ENCODE measurements at places on chromosomes 6 and 20.

- no peak overlapping the region for H3K27ac ChIP-seq
- peaks cover 50% of the 10 kb centered on the region for H3K36me3 ChIP-seq
- no peak for DNase-seq
- H3K27me3 ChIP-seq: no peaks in the 10 kb centered on the region
- H3K4me3 ChIP-seq: no peak overlapping the region
Observed at GRCh38 chr6:158066136-158066781, 84.6 kb downstream of the SYNJ2 start.

- H3K4me1 ChIP-seq: no peaks in the 10 kb centered on the region
- no peaks in the 10 kb centered on the region for H3K36me3 ChIP-seq
- no peak overlapping the region for H3K27ac ChIP-seq
- DNase-seq: no peak
- no peak overlapping the region for H3K4me3 ChIP-seq
Observed at GRCh38 chr6:115441651-115442050, 619.0 kb downstream of the FRK start.

DNA sequence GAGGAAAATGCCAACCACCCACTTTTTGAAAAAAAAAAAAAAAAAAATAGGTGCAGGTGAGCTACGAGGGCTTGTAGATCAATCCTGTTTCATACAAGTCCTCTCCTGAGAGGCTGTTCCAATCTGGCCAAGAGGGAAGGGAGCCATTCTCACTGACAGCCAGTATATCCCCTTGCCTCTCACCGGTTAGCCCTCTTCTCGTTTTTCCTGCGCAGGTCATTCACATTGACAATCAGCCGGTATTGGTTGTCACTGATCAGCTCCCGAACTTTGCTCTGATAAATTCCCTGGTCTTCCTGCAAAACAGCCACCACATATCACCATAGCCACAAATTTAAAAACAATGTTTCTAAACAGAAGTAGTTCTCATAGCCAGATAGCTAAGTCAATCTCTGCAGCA lies 1.4 kb downstream of the MCM3 start:
- H3K4me3 ChIP-seq: no peak overlapping the region
- peaks cover 44% of the 10 kb centered on the region for H3K36me3 ChIP-seq
- no peaks in the 10 kb centered on the region for H3K27me3 ChIP-seq

GRCh38 chr20:62459488-62459887 lies 16.3 kb downstream of the GATA5 start:
- no peaks in the 10 kb centered on the region for H3K27me3 ChIP-seq
- no peak for DNase-seq
- no peak overlapping the region for H3K27ac ChIP-seq
- no peaks in the 10 kb centered on the region for H3K36me3 ChIP-seq

DNA sequence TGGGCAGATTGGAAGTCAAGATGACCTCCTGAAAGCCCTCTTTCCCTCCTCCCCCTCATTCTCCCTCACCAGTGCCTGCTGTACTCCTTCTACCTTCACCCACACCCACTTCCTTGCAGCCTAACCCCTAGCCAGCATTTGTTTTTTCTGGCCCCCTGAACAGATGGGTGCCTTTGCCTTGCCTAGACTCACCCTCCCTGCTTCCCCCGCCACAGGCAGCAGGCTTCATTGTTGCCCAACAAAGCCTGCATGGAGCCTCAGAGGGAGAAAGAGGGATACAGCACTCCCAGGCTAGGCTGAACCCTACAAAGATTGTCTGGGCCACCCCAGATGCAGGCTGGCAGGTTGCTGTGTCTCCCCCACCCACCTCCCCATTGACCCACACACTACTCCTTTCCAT lies 2.7 kb downstream of the MOCS1 start:
- peaks cover 5% of the 10 kb centered on the region for H3K27me3 ChIP-seq
- no peak overlapping the region for H3K4me3 ChIP-seq
- H3K27ac ChIP-seq: no peak overlapping the region
- DNase-seq: no peak
- H3K4me1 ChIP-seq: peaks cover 7% of the 10 kb centered on the region
- H3K36me3 ChIP-seq: no peaks in the 10 kb centered on the region

DNA sequence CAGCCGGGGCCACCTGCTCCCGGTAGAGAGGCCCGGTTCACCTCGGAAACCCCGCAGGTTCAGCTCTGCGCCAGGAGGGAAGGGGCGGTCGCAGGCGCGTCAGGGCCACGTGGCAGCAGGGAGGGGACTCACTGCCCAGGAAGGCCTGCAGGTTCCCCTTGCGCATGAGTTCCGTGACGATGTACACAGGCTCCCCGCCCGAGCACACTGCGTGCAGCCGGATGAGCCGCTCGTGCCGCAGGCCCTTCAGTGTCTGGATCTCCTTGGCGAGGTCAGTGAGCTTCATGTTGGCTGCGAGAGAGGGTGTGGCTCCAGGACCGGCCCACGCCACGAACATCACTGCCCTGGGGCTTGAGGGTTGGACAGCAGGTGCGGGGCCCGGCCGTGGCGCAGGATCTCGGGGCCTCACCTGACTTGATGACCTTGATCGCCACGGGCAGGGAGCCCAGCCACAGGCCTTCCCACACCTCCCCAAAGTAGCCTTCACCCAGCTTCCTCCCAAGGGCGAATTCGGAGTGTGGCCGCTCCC lies 4.9 kb upstream of the PTK6 start:
- H3K4me1 ChIP-seq: peaks cover 28% of the 10 kb centered on the region
- no peak overlapping the region for H3K4me3 ChIP-seq
- H3K27ac ChIP-seq: no peak overlapping the region
- no peaks in the 10 kb centered on the region for H3K36me3 ChIP-seq
- no peaks in the 10 kb centered on the region for H3K27me3 ChIP-seq

GRCh38 chr6:107504270-107505026 lies 14.5 kb downstream of the SOBP start:
- H3K36me3 ChIP-seq: no peaks in the 10 kb centered on the region
- no peak overlapping the region for H3K27ac ChIP-seq
- no peak for DNase-seq

- DNase-seq: no peak
- H3K4me1 ChIP-seq: no peaks in the 10 kb centered on the region
- H3K4me3 ChIP-seq: no peak overlapping the region
Observed at GRCh38 chr20:7775072-7775471, 165.2 kb downstream of the HAO1 start.

- H3K27ac ChIP-seq: no peak overlapping the region
- peaks cover 46% of the 10 kb centered on the region for H3K4me1 ChIP-seq
- H3K36me3 ChIP-seq: peaks cover 19% of the 10 kb centered on the region
- no peaks in the 10 kb centered on the region for H3K27me3 ChIP-seq
- H3K4me3 ChIP-seq: peak overlapping the region; percentile 90
- peak; percentile 74 for DNase-seq
Observed at GRCh38 chr6:34237316-34237721, 646 bp downstream of the HMGA1 start.

GRCh38 chr6:11126876-11127275 lies 15.4 kb upstream of the ERVFRD-1 start:
- no peaks in the 10 kb centered on the region for H3K4me1 ChIP-seq
- no peak for DNase-seq
- no peak overlapping the region for H3K4me3 ChIP-seq
- H3K27me3 ChIP-seq: no peaks in the 10 kb centered on the region

DNA sequence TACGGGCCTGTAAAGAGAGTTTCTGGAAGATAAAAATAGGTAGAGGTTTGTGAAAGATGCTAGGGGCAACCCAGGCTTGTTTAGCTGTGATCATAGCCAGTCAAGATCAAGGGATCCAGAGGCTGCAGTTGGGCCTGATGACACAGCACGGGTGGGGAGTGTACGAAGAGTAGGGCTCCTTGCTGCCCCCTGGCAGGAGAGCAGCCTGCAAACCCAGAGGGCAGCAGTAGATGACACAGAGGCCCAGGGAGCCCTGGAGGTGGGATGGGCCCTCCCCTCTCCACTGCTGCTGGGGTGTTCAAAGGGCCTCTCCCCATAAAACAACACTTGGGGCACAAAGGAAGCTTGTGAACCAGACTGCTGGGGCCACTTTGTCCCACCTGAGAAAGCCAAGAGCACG lies 47.2 kb downstream of the VEGFA start:
- no peak overlapping the region for H3K4me3 ChIP-seq
- H3K36me3 ChIP-seq: no peaks in the 10 kb centered on the region
- H3K27ac ChIP-seq: no peak overlapping the region

DNA sequence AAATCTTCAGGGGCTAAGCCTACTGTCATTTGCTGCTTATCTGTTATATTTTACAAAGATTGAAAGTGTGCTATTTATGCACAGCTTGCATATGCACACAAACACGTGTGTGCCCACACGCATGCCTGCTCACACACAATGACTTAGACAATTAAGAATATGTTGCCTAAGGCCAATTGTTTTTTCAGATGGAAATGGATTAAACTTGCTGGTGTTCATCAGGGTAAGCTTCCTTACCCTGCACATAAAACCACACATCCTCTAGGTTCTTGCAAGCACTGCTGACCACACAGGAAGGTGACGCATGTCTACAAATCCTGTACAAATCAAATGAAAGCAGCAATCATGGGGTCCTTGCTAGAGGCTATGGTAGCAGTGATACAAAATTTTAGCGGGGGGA lies 58.4 kb downstream of the GJA10 start:
- peak; percentile 84 for DNase-seq
- no peaks in the 10 kb centered on the region for H3K27me3 ChIP-seq
- peak overlapping the region; percentile 48 for H3K27ac ChIP-seq
- H3K36me3 ChIP-seq: peaks cover 32% of the 10 kb centered on the region

GRCh38 chr20:20666359-20666758 lies 46.1 kb downstream of the RALGAPA2 start:
- no peak for DNase-seq
- no peaks in the 10 kb centered on the region for H3K27me3 ChIP-seq
- no peak overlapping the region for H3K27ac ChIP-seq
- H3K4me3 ChIP-seq: no peak overlapping the region

DNA sequence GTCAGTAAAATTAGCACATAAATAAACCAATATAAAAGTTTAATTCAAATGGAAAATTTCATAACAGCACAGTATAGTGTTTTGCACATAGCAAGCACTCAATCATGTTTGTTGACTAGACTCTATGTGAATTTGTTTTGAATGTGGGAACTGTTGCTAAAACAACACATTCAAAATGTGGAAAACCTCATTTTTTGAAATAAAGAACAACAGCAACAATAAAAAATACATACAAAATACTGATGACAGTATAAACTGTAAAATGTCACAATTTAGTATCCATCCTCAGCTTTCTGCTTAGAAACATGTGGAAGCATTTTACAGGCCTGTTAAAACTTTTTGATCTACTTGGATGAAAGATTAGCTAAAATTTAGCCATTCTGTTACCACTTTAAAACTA lies 47.4 kb downstream of the HDAC2 start:
- H3K27ac ChIP-seq: no peak overlapping the region
- H3K4me3 ChIP-seq: no peak overlapping the region
- no peak for DNase-seq
- peaks cover 4% of the 10 kb centered on the region for H3K27me3 ChIP-seq
- H3K36me3 ChIP-seq: no peaks in the 10 kb centered on the region

DNA sequence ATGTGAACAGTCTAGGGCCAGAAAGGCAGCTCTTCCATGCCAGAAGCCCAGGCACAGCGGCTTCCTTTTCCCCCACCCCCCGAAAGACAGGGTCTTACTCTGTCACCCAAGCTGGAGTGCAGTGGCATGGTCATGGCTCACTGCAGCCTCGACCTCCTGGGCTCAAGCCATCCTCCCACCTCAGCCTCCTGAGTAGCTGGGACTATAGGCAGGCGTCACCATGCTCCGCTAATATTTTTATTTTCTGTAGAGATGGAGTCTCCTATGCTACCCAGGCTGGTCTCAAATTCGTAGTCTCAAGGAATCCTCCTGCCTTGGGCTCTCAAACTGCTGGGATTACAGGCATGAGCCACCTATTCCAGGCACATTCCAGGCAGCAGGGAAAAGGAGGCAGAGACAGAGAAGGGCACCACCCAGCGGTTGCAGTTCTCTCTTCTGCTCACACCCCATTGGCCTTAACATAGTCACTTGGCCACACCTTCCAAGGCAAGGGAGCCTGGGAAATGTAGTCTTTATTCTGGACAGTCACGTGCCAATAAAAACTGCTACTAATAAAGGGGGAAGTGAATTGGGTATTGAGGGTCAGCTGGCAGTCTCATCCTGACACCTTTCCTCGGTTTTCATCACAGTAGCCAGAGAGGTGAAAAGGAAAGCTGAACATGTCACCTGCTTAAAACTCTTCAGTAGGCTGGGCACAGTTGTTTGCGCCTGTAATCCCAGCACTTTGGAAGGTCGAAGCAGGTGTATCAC lies 205.9 kb downstream of the ZMYND8 start:
- H3K27ac ChIP-seq: no peak overlapping the region
- no peak overlapping the region for H3K4me3 ChIP-seq
- DNase-seq: no peak
- H3K4me1 ChIP-seq: no peaks in the 10 kb centered on the region
- peaks cover 4% of the 10 kb centered on the region for H3K27me3 ChIP-seq

DNA sequence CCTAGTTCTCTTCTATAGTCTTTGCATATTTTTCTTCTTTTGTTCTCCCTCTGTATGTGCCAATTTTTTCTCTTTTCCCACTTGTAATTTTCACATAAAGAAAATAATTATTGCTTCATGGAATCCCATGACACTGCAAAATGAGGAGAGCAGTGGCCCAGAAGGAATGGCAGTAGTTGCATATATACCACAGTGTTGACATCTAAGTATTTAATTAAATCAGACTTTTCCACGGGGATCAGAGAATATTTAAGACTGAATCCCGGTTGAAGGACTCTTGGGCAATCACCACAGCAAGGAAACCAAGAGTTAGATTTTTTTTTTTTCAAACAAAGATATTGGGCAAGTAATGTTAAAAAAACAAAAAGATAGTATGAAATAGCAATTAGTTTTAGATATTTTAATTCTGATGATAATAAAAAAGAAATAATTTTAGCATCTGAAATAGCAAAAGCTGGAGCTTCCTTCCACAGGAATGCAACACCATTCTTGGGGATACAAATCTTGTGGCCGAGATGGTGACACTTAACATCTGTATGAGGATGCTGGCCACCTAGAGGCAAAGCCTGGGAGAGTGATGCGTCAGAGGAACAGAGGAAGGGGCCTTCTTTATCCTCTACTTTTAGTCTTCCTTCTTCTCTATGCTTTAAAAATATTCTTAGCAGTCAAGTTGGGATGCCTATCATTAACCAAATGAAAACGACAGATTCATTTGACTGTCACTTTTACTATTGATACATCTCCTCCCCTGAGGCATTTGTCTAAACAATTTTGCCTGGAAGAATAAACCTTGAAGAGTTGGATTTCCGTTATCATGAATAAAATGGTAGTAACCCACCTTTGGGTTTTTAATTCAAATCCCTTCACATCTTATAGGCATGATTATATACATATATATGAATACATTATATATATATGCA lies 356.2 kb downstream of the GJA1 start:
- no peak for DNase-seq
- no peaks in the 10 kb centered on the region for H3K4me1 ChIP-seq
- H3K27me3 ChIP-seq: no peaks in the 10 kb centered on the region
- no peak overlapping the region for H3K27ac ChIP-seq
